GM04504 (cell line): ENCODE measurements at places on chromosomes 5 and 9.

DNA sequence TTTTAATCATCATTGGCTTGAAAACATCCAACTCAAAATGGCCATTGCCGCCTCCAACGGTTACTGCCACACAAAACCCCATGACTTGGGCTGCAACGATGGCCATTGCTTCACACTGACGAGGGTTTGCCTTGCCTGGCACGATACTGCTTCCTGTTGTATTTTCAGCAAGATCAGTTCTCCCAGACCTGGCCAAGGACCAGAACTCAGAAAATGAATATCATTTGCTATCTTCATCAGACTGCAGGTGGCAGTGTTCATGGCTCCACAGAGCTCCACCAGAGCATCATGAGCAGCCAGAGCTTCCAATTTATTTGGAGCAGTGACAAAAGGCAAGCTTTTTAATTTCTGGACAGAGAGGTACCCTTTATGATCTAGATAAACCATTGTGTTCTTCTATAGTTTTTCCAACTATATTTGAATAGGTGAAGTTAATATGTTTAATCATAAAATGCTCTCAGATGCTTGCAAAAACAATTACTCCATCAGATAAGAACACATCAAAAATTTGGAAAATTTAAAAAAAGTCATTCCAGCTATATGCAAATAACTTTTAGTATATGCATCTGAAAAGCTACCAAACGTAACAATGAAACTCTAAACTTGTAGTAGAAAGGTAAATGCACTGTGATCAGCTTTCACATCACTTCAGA is 10.4 kb downstream of the AMACR start:
- peak; percentile 82 for DNase-seq

DNA sequence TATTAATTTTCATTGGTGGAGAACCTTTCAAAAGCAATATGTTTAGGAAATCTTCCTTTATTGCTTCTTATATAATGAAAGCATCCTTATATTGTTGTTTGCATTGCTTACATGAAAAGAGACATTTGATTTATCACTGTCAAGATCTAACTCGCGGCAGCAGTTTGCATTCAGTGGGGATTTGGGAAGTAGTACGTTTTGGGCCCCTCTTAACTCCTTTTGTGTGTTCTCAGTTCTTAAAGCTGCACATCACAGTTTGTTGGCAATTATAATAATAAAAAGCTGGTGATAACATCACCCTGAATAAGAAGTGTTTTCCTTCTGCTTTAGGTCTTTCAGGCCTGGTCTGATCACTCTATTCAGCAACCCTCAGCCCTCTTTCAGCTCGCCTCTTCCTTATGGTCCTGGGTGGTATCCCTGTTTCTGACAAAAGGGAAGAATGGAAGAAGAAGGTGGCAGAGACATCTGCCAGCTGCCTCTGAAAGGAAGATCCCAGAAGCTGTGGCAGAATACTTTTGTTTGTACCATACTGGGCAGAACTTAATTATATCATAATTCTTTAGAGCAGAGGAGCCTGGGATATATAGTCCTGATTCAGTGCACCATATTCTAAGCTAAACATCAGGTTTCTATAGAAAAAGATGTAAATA is 53.7 kb downstream of the PARP8 start:
- DNase-seq = no peak

GRCh38 chr5:8628521-8628920 is 759.6 kb downstream of the MTRR start:
- no peak for DNase-seq

DNA sequence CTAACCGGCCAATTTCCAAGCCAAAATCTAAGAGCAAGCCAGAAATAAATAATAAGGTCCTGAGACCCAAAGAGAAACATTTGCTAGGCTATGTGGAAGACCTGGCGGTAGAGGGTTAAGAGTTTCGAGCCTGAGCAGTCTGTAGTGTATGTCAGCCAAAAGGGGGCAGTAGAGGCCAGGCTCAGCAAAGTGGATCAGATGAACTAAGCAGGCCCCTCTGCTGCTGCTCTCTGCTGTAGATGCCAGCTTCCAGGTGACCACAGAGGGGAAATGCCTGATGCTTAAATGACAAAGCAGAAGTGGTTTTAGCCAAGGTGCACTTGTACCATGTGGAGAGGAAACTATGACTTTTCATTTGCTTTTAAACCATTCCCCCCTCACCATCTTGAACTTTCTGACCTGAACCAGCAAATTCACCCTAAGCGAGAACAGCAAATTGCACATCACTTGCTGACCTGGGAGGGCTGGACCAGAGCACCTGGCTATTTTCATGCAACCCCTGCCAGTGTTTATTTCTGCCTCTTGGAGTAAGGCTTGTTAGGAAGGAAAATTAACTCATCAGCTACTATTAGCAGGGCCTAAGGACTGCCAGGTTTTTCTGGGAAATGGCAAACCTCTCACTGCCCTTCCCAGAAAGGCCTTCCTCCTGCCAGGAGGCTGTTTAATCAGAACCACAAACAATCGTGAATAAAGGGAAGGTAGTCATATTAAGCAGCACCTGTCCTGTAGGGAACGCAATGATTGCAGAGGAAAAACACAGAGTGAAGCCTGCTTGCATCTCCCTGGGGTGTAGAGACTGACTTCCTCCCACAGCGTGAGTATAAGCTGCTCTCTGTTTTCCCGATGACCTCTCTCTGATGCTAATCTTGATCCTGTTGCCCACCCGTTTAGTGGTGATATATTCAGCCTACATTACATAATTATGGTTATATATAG is 818.2 kb downstream of the TLR4 start:
- peak; percentile 37 for DNase-seq

DNA sequence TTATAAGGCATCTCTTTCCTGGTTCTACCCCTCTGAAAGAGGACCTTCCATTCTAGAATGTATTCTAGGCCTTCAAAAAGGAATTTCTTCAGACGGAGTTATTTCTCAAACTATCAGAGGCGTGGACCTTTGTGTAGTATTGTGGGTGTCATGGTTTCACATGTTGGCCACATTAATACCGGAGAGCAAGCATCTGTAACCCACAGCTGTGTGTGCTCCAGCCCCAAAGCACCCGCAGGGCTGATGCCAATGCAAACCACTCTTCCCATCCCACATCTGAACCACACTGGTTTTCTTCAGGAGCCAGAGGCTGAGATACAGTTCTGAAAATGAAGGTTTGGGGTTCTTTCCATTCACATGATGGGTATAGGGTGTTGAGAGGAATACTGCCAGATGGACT is 127.1 kb downstream of the BNC2 start:
- no peak for DNase-seq

- no peak for DNase-seq
Observed at GRCh38 chr5:36598045-36598444, 8.4 kb upstream of the SLC1A3 start.

- no peak for DNase-seq
Observed at GRCh38 chr5:16550316-16550952, 66.4 kb downstream of the RETREG1 start.

DNA sequence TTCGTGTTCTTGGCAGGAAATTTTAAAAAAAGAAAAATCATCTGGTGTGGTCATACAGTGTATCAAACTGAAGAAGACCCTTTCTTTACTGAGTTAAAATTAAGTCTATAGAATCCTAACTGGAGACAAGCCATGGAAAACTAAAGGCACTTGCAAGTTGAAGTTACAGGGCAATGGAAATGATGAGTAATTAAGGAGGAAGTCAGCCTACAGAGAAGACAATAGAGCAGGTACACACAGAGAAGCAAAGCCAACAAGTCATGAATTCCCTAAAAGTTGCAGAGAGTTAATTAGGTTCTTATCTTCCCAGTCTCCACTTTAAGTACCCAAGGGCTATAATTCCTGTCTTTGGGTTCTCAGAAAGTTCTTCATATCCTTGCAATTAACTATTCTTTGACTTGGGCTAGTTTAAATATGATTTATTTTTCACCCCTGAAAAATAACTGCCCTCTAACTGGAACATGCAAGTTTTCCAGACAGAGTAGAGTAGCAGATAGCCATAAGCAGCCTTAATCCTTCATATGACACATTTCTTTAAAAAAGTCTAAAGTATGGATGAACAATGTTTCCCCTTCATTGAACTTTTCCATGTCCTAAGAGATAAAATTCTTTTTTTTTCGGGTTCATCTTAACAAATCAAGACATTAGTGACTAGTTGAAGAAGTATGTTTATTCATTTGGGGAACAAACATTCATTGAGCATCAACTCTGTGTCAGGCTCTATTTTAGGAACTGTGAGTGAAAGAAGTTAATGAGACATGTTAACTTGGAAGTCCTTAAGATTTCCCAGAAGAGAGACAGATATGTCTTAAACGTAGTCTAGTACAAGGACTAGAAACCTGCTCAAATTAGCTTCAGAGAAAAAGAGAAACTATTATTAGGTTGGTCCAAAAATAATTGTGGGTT is 5.2 kb upstream of the ITGA2 start:
- DNase-seq = no peak

DNA sequence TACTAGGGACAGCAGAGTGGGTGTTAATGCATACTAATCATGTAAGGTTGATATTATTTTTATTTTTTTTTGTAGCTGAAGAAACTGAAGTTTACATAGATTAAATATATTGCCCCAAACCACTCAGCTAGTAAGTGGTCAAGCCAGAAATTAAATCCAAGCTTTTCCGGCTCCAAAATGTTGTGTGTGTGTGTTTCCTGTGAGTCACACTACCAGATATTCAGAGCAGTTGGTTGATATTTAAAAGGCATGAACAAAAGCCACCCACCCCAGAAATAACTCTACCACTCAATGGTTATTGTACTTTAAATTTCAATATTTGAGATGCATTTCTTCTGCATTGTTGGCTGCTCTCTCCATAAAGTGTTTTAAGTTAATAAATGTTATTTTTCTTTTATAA is 29.5 kb downstream of the KCNN2 start:
- no peak for DNase-seq

GRCh38 chr5:34959323-34959722 is 30.0 kb downstream of the DNAJC21 start:
- DNase-seq = peak; percentile 24

DNA sequence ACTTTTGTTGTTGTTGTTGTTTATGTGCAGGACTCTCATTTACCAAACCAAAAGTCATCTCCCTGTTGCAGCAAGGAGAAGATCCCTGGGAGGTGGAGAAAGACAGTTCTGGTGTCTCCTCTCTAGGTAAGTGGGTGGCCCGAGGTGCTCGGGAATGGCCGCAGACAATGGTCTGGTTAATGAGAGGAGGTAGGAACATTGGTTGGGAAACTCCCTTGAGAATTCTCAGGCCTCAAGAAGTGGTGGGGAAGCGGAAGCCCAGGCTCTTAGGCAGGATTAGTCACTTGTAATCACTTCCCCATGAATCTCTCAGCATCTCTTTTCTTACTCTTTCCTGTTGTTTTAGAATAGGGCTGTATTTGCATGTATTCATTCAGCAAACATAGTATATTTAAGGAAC is 7.2 kb downstream of the ZNF354B start:
- DNase-seq = no peak

- no peak for DNase-seq
Observed at GRCh38 chr5:125604104-125604503, 819.1 kb upstream of the GRAMD2B start.

- DNase-seq = peak; percentile 64
Observed at GRCh38 chr9:123049589-123050222, 16.2 kb downstream of the GPR21 start.

- DNase-seq = no peak
Observed at GRCh38 chr5:151222790-151223446, 974 bp downstream of the CCDC69 start.
